NCI-H524 (cell line): ENCODE measurements at places on chromosomes 5 and 9.

DNA sequence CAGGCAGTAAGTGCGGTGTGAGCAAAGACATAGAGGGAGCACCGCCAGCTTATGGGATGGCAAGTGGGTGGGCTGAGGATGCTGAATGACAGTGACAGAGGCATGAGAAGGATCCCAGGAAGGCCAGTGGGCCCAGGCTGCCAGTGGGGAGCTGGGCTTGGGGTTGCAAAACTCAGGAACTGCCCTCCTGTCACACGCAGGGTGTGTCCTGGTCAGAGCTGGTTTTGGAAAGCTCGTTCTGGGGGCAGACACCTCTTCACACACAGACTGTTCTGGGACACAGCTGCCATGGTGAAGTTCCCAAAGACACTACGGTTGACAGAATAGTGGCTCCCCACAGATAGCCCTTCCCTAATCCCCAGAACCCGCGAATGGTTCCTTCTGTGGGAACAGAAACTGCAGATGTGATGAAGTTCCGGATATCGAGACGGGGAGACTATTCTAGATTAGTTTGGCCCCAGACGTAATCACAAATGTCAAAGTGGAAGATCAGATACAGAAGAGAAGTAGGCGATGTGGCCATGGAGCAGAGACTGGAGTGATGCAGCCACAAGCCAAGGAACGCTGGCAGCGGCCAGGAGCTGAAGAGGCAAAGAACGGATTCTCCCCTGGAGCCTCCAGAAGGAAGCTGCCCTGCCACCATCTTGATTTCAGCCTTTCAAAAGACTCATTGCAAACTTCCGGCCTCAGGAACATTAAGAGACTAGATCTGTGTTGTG, 159.0 kb downstream of the COL23A1 start:
- no peak for DNase-seq

DNA sequence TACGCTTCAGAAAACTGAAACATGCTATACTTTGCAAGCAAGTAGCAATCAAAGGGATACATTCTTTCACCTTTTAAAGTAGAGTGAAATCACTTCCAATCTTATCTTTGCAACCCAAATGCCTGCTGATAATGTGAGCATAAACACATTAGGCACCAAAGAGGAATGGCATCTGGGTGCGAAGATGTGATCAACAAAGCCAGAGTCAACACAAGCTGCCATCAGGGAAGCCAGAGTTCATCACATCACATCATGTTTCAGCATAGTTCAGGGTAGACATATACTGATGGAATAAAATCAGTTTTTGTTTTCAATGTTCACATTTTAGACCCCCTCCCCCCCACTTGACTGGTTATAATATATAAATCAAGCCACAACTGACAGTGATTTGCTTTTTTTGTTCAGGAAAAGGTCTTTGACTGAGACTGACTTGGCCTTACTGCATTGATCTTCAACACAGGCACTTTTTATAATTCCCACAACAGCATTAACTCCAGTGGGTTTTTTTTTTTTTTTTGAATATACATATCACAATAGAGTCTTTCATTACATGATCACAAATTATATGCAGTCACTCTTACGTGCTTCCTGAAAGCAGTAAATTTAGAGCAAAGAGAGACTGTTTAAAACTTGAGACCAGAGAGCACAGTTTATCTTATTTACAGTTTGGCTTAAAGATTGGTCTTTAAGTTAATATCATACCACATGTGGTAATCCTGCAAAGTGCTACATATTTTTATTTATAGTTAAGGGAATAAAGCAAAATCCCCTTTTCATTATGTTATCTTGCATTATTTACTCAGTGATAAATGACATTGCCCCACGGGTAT, 20.3 kb downstream of the AOPEP start:
- DNase-seq = no peak

DNA sequence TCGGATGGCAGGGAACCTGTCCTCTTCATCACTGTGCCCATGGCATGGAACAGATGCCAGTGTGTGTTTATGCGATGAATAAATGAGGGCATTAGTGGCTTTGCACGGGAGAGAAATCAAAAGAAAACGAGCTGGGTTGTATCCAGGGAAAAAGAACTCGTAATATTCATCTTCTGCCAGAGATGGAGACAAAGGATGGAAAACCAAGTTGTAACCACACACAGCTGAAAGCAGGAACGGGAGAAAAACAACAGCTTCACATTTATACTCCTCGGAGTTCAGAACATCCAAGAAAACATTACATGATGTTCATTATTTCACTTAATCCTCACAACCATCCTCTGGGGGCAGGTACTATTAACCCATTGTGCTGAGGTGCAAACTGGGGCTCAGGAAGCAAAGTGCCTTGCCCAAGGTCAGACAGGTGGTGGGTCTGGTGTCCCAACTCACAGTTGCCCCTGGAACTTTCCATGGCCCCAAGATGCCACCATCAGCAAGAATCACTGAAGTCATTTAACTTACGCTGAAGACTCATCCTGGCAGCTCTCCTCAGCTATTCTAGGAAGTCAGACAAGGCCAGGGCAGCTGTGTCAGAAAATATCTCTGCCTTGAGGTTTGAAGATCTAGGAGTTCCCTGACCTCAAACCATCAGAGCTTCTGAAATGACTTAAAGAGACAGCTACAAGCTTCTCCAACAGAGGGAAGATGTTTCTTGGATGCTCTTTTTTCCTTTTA, 250.4 kb downstream of the NSG2 start:
- no peak for DNase-seq

DNA sequence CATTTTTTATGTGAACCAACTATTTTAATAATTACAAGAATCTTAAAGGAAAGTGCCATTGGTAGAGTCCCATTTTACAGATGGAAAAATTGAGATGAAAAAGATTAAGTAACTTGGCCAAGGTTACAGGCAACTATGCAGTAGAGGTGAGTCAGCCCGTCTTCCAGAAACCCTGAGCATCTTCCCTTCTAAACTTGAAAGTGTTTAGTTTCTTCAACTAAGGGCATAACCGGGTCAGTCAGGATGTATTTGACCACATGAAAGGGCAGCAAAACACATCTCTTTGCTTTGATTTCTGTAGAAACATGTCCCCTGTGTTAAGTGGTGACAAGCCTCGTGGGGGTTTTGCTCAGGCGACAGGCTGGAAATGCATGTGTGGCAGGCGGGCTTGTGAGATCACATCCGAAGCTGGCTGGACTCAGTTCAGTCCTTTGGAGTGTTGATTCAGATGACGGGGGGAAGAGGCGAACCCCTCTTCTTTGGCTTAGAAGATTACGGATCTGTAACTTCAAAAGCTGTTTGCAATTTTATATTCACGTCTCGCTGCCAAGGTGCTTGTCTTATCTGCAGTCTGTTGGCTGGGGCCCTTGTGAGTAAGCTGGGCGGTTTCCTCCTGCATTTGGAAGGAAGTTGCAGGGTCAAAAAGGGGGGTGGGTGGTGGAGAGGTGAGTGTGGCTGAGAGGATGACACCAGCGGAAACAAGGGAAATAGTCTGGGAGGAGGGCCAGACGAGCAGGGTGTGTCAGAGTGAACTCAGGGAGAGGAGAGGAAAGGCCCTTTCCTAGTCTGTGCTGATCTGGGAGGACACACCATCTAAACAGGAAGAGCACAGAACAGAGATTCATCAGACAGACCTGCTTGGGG, 78.9 kb upstream of the RPS23 start:
- DNase-seq = no peak

DNA sequence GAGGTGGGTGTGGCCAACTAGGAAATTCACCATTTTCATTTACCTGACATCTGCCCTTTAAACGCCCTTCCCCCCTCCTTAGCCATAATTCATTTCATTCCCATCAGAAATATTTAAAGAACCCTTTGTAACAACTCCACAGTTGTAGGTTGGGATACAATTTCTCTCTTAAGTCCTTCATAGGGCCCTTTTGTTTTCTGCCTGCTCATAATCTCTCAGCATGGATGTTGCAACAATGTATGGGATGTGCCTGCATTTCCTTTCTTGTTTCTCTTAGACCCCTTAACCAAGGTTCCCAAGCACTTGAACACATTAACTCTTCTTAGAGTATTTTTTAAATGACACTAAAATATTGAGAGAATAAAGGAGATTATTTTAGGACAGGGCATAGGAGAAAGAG, 51.7 kb upstream of the MYO10 start:
- no peak for DNase-seq
